ENCODE measurements at places on chromosomes 4 and X.

GRCh38 chrX:112714357-112714918, 34.7 kb upstream of the LHFPL1 start:
- DNase-seq, result no peak

DNA sequence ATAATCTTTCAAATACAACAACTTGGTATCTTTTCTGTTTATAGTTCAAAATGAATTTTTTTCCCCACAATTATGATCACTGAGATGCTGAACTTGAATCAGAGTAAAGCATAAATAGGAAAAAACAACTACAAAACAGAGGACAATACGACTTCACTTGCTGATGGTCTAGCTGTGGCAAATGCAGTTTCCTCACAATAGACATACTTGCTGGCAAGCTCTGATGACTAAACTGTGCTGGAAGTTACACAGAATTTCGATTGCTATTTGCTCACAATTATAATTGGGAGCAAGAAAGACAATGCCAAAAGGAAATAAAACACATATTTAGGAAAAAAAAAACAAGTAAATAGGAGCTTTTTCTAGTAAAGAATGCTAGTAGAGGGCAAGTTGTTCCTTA, 14.7 kb downstream of the VEGFC start:
- DNase-seq, result no peak

- no peak for DNase-seq
Observed at GRCh38 chr4:157977086-157977485, 195.7 kb downstream of the GASK1B start.

DNA sequence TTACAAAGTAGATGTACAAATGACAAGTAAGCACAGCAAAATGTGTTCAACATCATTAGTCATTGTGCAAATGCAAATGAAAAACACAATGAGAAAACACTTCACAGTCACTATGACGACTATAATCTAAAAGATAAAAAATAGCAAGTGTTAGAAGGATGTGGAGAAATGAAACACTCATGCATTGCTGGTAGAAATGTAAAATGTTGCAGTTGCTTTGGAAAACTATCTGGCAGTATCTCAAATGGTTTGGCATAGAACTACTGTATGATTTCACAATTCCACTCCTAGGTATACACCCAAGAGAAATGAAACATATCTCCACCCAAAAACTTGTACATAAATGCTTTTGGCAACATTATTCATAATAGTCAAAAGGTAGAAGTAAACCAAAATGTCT, 459.7 kb upstream of the TRAM1L1 start:
- DNase-seq, result no peak

DNA sequence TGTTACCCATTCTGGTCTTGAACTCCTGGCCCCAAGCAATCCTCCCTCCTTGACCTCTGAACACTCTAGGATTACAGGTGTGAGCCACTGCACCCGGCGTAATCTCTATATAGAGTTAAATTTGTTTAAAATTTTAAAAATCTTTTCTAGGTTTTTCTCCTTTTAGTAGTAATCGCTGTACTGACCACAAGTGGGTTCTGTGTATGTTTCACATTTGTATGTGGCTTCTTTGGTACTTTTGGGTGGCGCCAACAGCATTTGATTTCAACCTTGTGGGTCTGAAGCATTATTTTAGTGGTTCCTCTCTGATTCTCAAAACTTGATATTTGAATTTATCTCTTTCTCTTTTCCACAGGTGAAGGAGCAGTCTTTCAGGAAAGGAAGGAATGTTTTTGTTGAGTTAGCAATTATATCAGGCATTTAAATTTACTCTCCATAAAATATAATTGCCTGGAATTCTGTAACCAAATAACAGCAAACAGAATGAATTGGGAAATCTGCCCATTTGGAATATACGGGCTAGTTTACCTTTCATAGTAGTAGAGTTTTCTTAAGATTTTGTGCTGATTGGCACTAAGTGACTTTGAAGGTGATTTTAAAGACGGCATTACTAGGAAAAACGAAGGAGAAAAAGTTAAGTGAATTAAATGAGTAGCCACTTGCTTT, 29.5 kb downstream of the ARHGAP10 start:
- DNase-seq, result no peak

DNA sequence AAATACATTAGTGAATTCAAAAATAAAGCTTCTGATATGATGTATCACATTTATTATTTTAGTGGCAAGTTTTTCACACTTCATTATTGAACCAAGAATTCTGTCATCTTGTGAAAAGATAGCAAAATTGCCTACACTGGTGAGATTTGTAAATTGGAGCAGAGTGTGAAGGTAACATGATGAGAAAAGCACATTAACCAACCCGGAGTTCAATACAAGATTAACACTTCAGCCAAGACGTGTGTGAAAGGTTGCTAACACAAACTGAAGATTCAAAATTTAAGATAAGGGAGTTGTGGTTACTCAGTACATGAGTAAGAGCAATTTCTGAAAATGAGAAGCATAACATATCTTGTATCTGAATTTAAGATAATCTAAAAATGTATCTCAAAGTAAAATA, 346.7 kb downstream of the PDHA2 start:
- no peak for DNase-seq
